ENCODE measurements at places on chromosomes 5 and 9.

- DNase-seq: no peak
Observed at GRCh38 chr9:99069546-99069945, 35.4 kb upstream of the TGFBR1 start.

- DNase-seq: peak; percentile 67
Observed at GRCh38 chr5:1386274-1386717, 41.4 kb upstream of the CLPTM1L start.

- DNase-seq: no peak
Observed at GRCh38 chr5:33743099-33743498, 148.7 kb downstream of the ADAMTS12 start.

DNA sequence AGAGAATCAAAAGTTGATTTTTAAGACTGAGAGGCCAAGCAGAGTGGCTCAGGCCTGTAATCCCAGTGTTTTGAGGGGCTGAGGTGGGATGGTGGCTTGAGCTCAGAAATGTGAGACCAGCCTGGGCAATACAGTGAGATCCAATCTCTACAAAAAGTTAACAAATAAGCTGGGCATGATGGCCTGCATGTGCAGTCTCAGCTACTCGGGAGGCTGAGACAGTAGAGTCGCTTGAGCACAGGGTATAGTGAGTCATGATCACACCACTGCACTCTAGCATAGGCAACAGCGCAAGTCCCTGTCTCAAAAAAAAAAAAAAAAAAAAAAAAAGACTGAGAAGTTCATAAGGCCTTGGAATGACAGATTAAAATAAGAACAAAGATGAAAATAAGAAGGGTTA is 177.2 kb downstream of the TMEM232 start:
- no peak for DNase-seq

DNA sequence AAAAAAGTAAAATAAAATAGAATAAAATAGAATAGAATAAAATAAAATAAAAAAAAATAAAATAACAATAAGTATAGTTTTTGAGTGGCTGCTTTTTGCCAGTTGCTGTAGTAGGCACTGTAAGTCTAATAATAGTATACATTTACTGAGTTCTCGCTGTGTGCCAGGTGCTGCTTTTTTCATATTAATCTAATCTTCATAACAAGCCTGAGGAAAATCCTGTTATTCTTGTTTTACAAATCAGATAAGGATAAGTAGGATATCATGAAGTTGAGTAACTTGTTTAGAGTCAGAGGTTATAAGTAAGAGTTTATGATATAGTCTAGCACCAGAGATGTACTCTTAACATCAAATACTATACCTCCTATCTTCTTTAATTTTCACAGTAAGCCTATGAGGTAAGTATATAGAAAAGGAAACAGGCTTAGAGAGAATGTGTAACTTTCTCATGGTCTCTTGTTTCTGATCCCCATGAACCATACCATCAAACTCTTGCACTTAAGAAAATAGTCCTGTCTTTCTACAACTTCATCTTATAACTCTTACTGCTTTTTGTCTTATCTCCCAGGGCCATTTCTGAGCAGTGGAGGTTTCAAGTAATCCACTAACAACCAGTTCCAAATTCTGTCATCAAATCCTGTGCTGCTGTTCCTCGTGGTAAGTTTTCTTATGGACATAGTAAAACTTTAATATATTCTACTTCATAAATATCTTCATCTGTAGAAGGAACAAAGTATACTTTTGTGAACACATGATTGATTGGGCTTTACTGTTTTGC is 18.7 kb downstream of the RMI1 start:
- no peak for DNase-seq

- no peak for DNase-seq
Observed at GRCh38 chr5:91367344-91367743, 15.8 kb downstream of the ARRDC3 start.

DNA sequence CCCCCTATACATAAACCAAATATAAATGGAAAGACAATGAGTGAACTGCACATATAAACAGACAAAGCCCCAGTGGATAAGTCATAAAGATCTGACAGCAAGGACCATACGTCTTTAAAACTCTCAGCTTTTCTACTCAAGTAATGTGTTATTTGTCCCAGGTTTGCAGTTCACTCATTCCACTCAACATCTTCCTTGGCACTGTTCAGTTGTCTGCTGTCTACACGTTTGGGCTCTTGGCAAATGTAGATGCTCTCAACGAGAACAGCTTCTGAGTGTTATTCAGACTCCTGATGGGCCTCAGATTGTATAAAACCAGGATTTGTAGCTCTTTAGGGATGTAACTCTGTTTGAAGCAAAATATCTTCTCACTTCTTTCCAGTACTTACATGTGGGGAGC is 198.2 kb upstream of the SEMA6A start:
- DNase-seq: no peak

DNA sequence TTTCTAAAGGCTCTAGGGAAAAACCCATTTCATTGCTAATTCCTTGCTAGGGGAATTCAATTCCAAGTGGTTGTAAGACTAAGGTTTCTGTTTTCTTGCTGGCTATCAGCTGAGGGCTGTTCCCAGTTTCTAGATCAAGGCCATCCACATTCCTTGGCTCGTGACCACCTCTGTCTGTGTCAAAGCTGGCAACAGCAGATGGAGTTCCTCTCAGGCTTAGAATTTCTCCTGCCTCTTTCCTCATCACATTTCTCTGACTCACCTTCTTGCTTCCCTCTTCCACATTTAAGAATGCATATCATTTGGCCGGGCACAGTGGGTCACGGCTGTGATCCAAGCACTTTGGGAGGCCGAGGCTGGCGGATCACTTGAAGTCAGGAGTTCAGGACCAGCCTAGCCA is 19.0 kb downstream of the DAB2IP start:
- no peak for DNase-seq

GRCh38 chr9:129131300-129132145 is 20.3 kb downstream of the PTPA start:
- peak; percentile 72 for DNase-seq

GRCh38 chr5:78521455-78521854 is 127.1 kb downstream of the LHFPL2 start:
- DNase-seq: no peak

DNA sequence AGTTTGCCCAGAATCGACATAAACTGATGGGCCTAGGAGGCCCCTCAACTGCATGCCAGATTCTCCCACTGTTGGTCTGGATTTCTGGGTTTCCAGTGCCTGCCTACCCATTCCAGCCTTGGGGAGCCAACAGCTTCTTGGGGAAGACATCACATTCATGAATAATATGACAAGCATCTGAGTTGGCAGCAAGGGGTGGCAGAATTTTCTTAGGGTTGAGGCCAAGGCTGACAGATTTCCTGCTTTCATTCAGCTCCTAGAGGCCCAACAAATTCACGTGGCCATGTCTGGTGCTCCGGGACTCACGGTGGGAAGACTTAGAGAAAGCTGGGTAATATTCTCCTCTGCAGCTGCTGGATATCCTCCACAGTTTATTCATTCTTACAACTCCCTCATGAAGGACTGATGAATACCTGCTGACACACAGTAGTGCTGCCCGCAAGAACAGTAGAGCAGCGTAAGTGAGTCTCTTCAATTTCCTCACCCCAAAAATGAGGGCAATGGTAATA is 305.0 kb upstream of the TNC start:
- no peak for DNase-seq

DNA sequence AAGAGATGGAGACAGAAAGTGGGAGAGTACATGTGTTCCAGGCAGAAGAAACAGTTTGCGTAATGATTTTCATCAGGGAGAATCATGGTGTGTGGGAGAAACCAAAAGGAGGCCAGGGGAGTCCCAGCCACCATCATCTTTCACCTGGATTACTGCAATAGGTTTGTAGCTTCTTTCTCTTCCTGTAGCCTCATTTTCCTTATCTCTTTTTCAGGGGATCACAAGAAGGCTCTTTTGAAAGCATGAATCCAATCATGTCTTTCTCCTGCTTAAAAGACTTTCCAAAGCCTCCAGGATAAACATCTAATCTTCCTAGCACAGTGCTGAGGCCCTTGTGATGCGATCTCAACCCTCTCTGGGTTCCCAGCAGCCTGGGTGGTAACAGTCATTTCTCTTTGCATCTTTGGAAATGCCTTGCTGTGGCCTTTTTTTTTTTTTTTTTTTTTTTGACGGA is 10.3 kb upstream of the GPBP1 start:
- no peak for DNase-seq

DNA sequence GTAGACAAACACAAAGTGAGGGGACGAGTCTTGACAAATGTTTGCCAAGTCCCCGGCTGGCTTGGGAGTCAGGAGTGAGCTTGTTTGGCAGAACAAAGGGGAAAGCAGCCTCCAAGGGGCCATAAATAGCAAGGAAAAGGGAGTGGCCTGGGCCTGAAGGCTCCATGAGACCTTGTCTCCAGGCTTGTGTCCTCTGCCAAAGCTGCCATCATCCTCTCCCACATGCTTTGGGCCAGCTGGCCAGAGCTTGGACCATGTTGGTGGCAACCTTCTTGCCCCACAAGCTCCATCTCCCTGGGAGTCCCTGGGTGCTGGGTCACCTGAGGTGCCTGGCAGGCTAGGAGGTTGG is 13.3 kb upstream of the PITX1 start:
- DNase-seq: no peak

GRCh38 chr9:98341157-98342097 is 86.0 kb upstream of the TBC1D2 start:
- DNase-seq: no peak

DNA sequence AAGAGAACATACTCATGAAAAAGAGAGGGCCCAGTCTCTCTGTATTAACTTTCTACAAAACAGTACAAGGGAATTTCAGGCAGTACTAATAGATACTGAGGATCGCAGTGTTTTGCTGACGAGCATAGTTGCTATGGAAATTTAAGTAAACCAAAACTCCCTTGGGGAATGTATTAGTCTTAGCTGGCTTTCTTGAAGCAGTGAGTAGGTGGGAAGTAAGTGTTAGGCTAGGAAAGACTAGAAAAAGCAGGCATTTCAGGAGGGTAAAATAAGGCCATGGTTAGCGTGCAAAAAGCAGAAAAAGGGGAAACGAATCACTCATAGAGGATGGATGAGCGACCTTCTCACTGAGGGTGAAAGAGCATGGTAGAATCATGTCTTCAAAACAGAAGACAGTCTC is 84.3 kb upstream of the ACTBL2 start:
- no peak for DNase-seq

DNA sequence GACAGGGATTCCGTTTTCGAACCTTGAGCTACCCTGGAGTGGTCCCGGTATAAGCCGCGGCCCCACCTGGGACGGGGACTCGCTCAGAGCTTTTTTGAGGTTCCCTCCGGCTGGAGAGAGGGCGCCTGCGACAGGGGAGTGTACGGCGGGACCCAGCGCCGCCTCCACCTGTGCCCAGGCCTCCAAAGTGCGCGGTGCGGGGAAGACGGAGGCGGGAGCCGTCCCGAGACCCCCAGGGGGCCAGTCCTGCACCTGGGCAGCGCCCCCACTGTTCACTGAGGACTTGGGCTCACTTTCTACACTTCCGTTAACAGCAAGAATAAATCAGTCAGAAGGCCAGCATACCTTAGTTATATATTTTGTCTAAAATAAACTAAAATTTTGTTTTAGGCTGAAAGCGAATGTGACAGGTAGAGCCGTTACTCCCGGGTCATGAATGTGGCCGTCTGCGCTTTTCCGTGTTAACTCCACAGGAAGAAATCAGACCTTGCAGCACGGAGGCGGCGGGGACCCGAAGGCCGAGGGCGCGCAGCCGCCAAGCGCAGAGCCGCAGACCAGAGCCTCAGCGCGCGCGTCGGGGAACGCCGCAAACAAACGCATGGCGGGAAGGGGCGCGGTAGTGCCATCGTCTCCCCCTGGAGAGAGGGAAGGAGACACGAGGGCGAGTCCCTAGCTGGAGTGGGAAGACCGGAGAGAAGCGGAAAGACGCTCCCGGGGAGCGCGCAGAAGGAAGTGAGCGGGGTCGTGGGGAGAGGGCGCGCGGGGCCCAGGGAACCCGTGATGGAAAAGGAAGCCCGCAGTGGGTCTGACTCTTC is 14.1 kb downstream of the TRIM7 start:
- DNase-seq: peak; percentile 64

All from T-helper 1 cell (primary cell).